Tibial artery (tissue), 4 donors: ENCODE measurements at places on chromosomes 7 and 10.
A peak's percentile ranks its signal among the peaks of the same experiment; 100 is the strongest.

DNA sequence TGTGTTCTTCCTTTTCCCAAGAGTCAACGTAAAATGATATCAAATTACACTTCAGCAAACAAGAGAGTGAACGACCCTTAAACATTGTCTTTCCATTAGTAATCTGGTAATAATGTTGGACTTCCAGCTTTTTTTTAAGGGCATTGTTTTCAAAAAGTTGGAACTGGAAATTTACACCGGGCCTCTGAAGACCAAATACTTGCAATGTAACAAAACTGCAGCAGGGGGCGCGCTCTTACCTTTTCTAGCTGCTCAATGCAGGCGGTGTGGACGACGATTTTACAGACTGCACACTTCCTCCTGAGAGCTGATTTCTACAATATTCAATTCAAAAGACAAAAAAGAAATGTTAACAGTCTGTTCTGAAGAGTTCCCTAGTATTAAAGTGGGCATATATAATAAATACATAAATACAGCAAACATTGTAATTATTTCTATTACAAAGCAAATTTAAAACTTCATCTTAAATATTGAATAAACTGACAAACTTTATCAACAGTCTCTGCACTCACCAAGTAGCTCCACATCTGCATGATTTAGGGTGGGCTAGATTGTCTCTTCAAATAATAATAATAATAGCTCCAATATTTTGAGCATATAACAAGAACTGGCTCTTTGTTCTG is 190.4 kb downstream of the DGKI start:
- peak; percentile 83 for DNase-seq

- DNase-seq: no peak
Measured at GRCh38 chr7:103317009-103317408, 19.8 kb downstream of the PMPCB start.

- DNase-seq: no peak
Measured at GRCh38 chr7:64640504-64640903, 25.4 kb upstream of the ZNF107 start.

GRCh38 chr10:32149252-32149955 is 93.2 kb upstream of the KIF5B start:
- peak; percentile 87 for DNase-seq

- DNase-seq: peak; percentile 80
Measured at GRCh38 chr7:518630-519483, 789 bp downstream of the PDGFA start.

- DNase-seq: no peak
Measured at GRCh38 chr10:791639-792038, 102.2 kb upstream of the DIP2C start.

DNA sequence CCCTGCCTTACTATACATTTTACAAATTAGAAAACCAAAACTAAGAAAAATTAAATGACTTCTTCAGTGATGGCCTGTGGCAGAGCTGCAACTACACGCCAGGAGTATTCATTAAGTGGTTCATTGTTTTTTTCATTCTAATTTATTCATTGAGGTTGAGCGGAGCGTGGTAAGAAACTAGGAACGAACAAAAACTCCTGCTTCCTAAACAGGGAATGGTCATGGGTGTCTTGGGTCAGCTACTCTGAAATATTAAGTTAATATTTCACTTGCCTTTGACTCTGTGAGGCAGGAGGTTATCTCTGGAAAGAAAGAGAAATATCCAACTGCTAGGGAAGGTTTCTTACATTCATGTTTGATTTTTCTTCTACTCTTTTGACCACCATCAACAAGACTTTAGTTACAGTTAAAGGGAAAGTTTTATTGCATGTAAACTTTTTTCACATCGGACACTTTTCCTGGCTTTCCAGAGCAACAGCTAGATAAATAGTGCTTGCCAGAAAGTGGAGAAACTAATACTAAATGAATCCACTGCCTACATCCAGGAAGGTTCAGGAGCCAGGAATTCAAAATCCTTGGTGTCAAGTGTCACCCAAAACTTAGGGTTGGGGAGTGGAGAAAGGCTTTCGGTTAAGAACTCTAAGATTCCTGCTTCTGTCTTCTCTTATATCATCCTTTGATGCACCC is 896 bp upstream of the GNG11 start:
- no peak for DNase-seq

DNA sequence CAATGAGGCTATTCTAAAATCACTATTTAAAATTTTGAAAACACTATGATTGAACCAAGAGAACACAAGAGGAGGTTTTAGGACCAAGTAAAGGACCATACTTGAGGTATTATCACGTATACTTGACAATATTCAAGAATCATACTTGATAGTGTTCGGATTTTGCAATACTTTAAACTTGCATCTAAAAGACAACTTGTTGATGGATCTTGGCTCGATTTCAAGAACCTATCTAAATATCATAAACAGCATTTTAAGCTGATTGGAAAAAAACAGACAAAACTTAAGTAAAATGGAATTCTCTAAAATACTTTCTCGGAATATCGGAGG is 1.3 kb downstream of the NAMPT start:
- no peak for DNase-seq

- no peak for DNase-seq
Measured at GRCh38 chr10:7084280-7085005, 326.4 kb downstream of the SFMBT2 start.

GRCh38 chr10:17737027-17737965 is 14.7 kb upstream of the TMEM236 start:
- no peak for DNase-seq

DNA sequence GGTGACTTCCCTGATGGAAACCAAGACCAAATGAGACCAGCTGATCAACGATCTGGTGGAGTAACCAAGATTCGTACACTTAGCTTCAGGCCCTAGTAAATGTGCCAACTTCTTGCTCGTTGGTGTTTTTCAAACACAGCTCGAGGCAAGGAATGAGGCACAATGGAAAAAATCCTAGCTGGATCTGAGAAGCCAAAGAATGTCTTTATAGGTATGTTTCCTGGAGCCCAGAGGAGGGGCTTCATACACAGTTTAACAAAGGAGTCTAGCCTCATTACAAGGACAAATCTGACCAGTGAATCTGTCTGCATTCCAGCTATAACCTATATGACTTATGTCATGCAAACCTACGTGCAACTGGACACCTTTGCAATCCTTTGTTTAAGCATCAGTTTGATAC is 3.7 kb downstream of the COL17A1 start:
- DNase-seq: no peak

- DNase-seq: no peak
Measured at GRCh38 chr10:47240173-47240572, 59.8 kb upstream of the GDF10 start.

DNA sequence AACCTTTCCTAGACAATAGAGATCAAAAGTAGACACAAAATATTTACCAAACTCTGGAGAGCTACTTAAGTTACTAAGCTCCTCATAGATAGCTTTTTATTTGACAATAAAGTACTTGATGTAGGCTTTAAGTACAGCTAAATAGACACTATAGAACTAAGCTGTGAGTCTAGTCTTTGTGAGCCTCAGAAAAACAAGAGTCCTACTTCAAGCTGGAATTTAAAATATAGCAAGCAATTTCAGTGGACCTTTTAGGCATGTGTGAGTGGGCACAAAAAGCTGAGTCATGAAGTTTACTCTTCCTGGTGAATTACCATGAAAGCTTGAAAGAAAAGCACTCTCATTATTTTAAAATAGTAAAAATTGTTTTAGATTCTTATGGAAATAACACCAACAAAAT is 76.1 kb downstream of the ADD3 start:
- no peak for DNase-seq

DNA sequence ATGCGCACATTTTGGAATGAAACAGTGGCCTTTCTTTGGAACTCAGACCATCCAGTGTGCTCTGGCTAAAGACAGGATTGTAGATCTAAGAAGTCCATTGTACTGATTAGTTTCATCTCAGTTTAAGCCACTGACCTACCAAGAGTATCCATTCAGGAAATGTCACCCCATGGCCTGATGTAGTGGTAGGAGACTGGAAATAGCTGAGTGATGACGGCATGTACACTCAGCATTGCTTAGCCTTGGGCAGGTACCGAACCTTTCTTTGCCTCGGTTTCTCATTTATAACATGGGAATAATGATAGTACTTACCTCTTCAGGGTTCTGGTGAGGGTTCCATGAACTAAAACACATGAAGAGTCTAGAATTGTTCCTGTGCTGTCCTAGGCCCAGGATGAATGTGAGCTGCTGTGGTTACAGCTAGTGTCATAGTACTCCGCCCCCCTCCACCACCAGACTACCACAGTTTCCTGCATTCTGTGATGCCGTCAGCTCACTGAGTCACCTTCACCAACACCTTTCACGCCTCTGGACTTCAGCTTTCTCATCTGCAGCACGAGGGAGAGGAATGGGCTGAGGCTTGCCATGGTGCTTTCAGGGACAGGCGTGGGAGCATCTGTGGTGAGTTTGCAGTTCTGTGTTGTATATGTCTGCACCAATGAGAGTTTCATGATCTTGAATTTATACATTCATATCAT is 484.0 kb upstream of the GALNT17 start:
- no peak for DNase-seq

DNA sequence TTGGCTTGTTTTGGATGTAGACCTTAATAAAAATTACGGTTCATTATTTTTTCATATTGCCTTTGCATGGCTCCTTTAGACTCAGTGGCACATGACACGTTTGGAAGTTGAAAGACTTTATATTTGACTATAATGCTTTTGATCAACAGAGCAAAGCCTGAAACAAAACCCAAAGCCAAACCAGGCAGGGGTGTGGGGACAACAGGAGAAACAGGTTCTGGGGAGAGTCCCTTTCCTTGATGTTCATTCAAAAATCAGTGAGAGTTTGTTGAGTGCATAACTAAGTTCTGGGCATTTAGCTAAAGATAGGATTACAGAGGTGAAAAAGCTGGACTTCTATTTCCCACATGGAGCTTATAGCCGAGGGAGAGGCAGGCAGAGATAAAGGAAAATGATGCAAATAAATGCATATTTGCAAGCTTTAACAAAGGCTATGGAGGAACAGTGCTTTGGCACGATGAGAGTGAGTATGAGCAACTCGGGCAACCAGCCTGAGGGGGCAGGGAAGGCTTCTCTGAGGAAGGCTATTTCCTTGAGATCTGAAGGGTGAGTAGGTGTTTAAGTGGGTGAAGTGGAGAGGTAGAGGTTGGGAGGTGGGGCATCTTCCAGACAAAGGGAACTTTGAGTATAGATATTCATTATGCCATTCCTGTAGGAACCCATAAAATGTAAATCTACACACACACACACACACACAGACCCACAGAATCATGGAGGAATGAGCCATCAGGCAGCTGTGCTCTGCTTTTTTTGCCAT is 34.5 kb upstream of the PDZD8 start:
- no peak for DNase-seq

DNA sequence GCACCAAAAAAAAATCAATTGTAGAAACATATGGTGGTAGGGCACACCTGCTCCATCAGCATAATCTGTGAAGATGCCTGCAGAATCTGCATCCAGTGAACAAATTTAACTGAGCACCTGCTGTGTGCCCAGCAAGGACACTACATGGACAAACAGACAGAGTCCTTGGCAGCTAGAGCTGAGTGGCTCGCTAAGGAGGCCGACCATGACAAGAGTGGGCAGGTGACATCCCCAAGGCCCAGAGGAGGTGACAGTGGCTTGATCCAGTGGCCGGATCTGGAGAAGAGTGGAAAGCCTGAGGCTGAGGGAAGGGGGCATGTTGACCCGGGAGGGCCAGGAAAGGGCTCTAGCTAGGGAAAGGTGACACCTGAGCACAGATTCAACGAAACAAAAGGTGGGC is 68.1 kb downstream of the MAD1L1 start:
- no peak for DNase-seq

GRCh38 chr7:151366880-151367222 is 25.2 kb downstream of the NUB1 start:
- no peak for DNase-seq

DNA sequence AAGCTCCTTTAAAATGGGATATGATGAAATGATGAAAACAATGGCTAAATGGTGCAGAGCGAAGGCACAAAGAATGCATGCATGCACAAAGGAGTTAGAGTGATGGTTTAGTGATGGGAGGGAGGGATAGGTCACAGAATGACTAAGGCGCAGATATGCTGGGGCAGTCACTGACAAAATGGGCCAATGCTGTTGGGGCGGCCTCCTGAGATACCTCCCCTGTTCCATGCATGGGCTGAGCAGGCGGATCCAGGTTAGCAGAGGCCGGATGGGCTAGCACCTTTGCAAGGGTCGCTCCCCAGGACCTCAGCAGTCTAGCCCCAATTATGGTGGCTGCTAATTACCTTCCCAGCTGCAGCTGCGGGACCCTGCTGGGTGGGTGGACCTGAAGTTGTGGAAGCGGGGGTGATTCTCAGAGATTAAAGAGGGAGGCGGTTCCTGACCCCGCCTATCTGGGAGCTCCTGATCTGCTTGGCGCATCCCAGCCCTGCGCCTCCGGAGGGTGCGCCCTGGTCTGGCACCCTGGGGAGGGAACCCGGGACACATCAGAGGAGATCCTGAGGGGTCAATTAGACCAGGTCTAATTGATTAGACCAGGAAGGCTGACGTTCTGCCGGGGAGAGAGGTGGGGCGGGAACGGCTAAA is 175.0 kb downstream of the CYP26A1 start:
- DNase-seq: no peak

- no peak for DNase-seq
Measured at GRCh38 chr10:68074031-68074774, 880 bp downstream of the HERC4 start.

DNA sequence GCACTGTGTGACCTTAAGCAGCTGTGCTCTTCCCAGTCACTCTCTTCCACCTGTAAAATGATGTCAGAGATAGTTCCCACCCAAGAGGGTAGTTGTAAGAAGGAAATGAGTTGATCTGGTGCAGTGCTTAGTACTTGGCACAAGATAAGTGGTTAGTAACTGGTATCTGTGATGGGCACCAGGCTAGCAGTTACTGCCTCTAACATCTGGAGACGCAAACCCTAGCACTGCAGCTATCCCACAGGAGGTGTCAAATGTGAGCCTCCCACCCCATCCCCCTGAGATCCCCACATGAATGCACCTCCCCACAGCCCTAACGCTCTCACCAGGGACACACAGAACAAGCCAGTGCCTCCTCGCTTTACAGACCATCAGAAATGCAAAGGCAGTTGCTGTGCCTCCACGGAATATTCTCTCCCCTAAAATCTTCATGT is 72.0 kb downstream of the KCNMA1 start:
- peak; percentile 19 for DNase-seq

DNA sequence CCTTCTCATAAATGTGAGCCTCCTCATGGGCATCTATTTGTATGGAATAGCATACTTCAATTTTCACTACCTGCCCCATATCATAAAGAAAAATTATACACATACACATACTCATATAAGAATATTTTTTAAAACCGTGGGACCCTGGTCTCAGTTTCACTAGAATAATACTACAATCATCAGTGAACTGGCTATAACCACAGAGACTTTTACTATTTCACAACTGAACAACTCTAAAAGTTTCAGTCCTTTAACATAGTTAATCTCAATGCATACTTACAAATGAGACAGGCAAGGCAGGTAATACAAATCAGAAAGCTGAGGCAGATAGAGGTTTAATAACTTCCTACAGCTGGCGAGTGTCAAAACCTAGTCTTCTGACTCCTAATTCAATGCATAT is 83.1 kb downstream of the LRRN3 start:
- no peak for DNase-seq
